ENCODE measurements at places on chromosomes 2 and 18. TPM values are rescaled to one million over a fixed set of nuclear protein-coding genes. Genes with fewer than 3 reads are reported as not detected.

The IMMT gene
- 170 TPM for total RNA-seq

DNA sequence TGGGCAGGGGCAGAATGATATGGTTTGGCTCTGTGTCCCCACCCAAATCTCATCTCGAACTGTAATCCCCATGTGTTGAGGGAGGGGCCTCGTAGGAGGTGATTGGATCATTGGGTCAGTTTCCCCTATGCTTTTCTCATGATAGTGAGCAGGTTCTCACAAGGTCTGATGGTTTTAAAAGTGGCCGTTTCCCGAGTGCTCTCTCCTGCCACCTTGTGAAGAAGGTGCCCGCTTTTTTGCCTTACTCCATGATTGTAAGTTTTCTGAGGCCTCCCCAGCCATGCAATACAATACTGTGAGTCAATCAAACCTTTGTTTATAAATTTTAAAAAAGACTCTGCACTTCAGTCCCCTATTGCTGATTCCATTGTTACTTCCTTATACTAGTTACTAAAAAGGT is 82.9 kb upstream of the CDKL4 start:
- H3K27me3 ChIP-seq: no peaks in the 10 kb centered on the region
- no peak for DNase-seq

- no peak overlapping the region for H3K4me3 ChIP-seq
- H3K4me1 ChIP-seq: no peaks in the 10 kb centered on the region
- DNase-seq: no peak
- H3K27ac ChIP-seq: no peak overlapping the region
Observed at GRCh38 chr2:29663268-29663667, 258.1 kb downstream of the ALK start.

- H3K36me3 ChIP-seq: no peaks in the 10 kb centered on the region
- DNase-seq: no peak
- peaks cover 41% of the 10 kb centered on the region for H3K4me1 ChIP-seq
- no peaks in the 10 kb centered on the region for H3K27me3 ChIP-seq
Observed at GRCh38 chr2:12045864-12046291, 299.4 kb downstream of the LPIN1 start.
